ENCODE measurements at places on chromosomes 7 and 10.

DNA sequence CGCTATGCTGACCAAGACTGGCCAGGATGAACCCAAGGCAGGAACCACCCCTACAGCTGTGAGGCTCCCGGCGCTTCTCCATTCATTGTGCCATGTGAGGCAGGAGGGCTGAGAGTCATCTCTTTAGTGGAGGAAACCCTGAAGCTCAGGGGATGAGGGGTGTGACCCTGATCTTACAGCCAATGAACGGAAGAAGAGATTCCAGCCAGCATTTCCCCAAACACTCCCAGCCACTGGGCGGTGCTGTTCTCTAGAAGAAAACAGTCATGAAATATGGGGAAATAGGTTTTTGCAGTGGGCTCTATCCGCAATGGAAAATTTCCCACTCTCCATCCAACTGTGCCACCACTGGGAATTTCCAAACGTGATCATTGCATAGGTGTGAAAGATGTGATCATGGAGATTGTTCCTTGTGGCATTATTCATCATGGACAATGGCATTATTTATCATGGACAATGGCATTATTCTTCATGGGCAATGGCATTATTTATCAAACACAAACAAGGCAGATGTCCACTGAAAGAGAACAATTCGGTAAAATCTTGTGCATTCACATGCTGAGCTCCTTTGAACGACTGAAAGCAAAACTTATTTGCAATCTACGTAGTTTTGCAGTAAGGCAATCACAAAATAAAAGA lies 14.0 kb upstream of the SLC18A2 start:
- DNase-seq, result no peak

GRCh38 chr7:83559887-83560286 lies 89.1 kb downstream of the SEMA3E start:
- no peak for DNase-seq

DNA sequence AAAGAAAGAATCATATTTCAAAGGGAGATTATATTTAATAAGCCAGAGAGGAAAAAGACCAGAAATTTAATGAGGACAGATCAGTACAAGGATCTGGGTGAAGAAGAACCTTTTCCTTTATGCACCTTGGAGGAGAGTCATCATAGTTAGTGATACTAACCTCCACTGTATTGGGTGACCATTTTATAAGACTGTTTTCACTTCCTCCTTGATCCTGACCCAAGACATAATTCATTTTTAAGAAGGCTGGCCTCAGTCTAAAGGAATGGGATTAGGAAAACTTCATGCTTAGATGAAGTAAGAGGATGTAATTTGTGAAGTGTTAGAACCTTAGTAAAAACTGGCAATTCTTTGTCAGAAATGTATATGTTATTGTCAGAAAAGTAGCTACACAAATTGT lies 68.6 kb downstream of the ADAM22 start:
- no peak for DNase-seq

DNA sequence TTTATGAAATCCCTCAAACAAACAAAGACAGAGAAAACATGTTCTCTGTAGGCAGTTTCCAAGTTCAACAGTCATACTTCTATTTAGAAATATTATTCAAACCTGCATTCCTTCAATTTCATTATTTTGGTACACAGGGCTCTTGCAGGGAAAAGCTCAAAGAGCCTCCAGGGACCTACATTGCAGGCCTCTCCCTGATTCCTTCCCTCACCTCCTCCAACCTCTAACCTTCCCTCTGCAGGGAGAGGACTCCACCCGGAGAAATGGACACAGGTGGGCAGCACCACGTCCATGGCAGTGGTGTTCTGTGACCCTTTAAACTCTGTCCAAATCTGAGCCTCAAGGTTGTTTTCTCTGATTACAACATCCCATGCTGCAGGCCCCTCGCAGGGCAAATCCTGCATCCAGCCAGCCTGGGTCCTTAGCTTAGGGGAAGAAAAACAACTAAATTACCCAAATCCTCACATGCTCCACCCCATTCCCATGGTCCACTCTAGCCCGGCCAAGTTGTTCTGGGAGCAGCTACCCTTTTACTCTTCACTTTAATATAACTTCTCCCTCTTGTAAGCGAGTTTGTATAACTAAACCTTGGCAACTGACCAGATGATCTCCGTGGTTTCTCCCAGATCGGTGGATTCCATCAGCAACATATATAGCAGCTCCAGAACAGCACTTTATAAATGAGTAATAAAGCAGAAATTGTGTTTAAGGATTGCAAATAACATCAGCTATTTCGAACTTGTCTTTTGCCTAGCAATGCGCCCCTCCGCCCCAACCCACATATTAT lies 129.8 kb downstream of the CUBN start:
- no peak for DNase-seq

DNA sequence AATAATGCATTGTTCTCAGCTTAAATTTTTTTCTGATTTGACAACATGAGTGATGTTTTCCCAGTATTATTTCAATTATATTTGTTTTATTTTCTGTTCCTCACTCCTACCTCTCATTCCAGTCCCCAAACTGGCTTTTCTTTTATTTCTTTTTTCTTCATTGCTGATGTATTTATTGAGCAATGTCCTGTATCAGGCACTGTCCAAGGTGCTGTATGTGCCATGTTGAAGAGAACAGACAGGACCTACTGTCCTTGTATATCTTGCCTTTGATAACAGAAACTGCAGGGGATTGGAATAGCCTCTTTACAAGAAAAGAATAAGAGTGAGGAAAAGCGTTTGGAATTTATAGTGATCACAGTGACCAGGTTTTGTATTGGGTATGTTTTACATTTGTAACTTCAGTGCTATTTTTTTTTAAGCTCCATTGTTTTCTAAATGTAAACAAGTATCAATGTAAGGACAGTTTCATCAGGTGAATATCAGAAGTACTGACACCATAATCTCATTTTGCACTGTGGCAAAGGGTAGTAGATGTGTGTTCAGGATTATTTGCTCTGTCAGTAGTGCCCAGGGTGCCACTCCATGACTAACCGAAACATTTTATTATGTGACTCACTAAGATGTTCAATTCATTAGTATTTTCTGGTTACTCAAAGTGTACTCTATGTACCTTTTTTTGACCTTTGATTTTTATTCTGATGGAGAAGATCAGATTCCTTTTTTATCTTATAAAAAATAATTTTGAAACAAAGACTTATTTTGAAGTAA lies 15.6 kb upstream of the CLDN12 start:
- DNase-seq, result no peak

DNA sequence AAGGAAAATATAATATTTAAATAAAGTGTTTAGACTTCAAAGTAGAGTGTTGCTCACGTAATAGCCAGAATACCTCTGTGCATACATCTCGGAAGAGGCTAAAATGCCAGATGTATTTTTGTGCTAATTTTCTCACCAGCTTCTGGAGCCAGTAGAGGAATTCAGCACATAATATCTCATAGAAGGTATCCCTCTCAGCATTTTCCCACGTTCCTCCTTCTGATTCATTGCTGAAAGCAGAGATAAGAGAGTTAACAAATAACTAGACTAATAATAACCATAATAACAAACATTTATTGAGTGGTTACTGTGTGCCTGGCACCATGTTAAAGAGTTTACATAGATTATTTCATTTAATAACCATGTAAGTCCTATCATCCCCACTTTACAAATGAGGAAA lies 123.6 kb downstream of the VTI1A start:
- no peak for DNase-seq

DNA sequence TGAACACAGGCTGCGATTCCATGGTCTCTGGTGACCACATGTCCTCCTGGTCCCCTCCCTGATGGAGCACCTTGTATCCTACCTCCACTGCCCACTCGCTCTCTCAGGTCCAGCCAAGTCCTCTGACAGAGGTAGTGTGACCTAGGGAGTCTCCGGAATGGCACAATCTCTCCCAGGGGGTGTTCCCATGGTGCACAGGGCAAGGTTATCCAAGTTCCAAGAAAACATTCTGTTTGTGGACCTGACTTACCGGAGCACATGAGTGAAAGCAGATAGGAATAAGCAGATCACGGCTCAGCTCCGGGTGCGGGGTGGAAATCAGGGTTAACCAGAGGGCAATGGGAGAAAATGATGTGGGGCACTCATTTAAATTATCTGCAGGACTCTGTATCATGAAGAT lies 45.8 kb upstream of the INSIG1 start:
- DNase-seq, result no peak

GRCh38 chr10:4234661-4235060 lies 449.7 kb upstream of the KLF6 start:
- DNase-seq, result no peak

DNA sequence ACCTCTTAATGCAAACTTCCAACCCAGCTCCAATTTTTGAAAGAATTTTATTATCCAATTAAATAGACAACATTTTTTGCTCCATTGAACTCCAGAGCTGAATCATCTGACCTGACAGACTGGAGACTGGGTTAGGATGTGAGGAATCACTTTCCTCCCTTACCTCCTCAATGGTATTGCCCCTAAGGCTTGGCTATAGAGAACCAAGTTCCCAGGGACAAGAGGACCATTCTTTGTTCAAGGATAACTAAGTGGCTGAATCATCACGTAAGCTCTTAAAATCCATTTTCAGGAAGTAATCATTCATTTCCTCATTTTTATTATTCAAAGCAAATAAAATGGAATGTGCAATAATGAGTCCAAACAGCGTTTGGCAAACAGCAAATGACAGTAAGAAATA lies 335.1 kb downstream of the GATA3 start:
- no peak for DNase-seq

Measured in stimulated activated CD8-positive, alpha-beta memory T cell treated with anti-CD3 and anti-CD28 coated beads, Interleukin-7, amount 100 ng/mL, for 48 hours (primary cell).